ENCODE measurements at places on chromosomes 5 and 9.

DNA sequence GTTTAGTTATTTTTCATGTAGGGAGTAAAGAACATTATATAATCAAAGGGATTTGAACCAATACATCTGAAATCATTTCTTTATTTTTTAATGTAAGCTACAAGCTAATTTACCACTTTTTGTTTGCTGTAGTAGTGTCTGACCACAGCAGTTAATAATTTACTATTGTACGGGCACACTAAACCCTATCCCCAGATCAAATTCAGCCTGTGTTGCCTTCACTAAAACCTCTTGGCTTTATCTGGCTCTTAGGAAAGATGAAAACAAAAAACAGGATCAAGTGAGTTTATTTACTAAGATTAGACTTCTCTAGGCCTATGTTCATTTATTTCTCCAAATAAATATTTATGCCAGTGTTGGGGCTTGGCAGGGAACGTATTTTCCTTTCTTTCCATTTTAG, 384.1 kb downstream of the EBF1 start:
- no peak for DNase-seq

- no peak for DNase-seq
These were observed 6.5 kb downstream of the GHR start for GRCh38 chr5:42429694-42430093.

DNA sequence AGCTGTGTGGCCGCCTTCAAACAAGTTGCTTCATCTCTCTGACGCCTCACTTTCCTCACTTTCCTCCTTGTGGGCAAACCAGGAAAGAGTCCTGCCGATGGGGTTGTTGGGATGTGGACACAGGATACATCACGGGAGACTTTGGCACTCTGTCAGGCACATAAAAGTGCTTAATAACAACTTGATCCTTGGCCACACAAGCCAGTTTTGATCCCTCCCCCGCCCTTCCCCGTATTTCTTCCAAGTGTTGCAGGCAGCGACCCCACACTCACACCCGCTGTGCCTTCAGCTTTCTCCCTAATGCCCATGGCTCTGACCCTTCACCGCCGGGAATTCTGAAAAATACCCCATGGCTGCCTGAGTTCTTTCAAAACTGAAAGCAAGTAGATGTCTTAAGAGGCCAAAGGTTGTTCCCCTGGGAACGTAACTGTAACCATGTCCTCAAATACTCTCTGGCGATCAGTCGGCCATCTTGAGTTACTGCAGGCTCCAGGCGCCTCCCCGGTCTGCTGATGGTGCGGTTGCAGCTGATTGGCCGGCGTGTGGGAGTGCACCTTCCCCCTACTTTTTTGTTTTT, 59.8 kb downstream of the ARHGEF37 start:
- no peak for DNase-seq

- no peak for DNase-seq
These were observed 8.1 kb upstream of the ZBED3 start for GRCh38 chr5:77095189-77095588.

DNA sequence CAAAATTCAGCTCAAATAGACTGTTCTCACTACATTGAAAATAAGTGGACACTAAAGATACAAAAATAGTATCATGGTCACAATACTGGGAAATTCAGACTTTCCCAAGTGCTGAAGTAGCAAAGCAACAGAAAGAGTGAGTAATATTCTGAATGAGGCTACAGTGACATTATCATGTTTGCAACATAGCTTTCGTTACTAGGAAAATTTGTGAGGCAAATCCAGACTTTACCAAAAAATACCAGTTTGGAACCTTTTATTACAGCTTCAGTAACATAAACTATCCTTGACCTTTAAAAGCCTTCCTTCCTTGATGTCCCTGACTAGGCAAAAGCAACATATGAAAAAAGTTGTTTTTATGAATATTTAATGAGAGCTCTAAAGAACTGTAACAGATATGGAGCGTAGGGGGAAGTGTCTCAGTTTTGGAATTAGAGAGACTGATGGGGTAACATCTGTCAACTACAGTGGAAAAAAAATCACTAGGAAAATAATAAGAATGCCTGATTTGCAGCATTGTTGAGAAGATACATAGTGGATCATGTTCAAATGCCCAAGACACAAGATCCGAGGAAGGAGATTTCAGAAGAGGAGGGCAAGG, 312.9 kb downstream of the ADGRV1 start:
- DNase-seq = no peak

DNA sequence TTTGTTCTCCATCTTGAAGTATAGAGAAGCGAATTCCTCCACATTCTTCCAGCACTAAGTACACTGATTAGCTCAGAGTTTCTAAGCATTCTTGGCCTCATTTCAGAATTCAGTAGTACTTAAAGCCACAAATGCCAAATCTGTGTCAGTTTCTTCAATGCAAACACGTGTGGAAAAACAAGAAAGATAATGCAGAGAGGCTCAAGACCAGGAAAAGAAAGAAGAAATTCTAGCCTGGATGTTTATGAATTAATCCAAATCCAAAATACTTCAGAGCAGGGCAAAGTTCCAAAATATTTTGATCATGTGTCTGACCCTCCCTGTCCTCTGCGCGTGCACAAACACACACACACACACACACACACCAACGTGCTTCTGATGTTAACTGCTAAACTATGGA, 457.6 kb downstream of the SLCO4C1 start:
- no peak for DNase-seq

GRCh38 chr5:146164382-146164781, 18.1 kb downstream of the LARS1 start:
- DNase-seq = no peak

- DNase-seq = no peak
These were observed 83.4 kb upstream of the SMIM23 start for GRCh38 chr5:171702135-171702770.

DNA sequence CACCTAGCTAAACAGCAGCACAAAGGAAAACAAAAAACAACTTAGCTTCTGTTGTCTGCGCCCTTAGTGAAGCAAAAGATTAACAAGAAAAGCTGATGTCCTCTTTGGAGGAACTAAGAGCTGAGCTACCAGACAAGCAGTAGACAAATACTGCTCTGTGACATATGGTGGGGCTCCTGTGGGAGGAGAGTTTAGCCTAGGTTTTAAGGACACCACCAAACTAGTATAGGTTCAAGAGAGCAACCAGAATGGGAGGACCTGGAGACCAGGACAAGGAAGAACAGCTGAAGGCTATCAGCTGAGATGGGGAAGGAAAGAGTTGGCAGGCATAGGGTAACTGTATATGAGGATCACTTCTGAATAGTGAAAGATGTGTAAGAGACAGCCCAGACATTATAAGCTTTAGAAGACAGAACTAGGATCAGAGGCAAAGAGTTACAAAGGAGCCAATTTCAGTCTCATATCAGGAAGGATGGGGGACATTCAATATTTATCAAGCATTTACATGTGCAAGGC, 27.2 kb downstream of the FBXW2 start:
- no peak for DNase-seq

DNA sequence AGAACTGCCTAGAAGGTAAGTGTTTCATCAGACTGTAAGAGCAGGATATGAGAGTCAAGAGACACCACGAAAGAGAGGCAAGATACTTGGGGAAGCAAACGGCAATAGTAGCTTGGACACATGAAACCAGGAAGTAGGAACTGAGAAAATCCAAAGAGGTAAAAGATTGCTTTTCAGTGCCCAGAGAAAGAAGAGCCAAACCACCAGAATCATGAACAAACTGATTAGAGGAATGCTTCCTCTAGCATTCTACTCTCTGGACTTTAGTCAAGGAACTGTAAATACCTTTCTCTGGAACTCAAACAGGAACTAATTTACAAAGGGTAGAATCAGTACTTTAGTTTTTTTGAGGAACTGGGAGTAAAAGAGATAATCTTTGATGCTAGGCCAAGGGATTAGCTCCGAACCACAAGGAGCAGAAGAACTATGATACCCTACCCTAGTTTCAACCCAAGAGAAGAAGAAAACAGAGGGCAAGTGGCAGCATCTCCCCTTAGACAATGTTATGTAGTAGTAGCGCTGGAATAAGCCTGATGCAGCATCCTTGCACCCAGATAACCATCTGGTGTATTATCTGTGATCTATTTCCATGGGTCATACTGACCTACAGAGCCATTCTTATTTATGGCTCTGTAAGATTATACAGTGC, 41.3 kb downstream of the EFCAB9 start:
- no peak for DNase-seq
